Stimulated activated CD4-positive, alpha-beta T cell treated with anti-CD3 and anti-CD28 coated beads, TNF-alpha, amount 100 ng/mL, for 24 hours (primary cell): ENCODE measurements at places on chromosomes 2 and 18.
A peak's percentile ranks its signal among the peaks of the same experiment; 100 is the strongest.

DNA sequence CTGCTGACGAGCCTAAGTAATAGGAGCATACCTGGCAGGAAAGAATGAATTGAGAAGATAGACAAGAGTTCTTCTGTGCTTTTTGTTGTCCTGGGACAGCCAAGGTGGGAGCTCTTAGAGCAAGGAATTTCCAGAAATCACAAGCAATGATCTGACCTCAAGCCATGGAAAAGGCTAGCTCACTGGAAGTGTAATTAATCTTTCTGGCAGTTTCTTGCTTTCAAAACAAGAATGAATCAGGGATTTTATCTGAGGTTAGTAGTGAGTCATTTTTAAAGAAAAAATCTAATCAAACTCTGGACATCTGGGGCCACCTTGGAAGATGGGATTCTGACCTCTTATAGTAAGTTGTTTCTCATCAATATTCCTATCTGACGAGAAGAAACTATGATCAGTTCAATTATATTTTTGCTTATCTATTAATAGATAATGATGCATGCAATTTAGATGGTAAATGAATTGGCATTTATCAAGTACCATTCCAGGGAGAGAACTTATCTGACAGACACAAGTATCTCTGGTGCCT lies 98.0 kb downstream of the ADCYAP1 start:
- DNase-seq = no peak

- DNase-seq = no peak
Observed at GRCh38 chr18:30457156-30457555, 585.4 kb downstream of the DSC3 start.

- DNase-seq = no peak
Observed at GRCh38 chr2:196244966-196245365, 73.6 kb upstream of the STK17B start.

GRCh38 chr2:10211844-10212422 lies 89.4 kb downstream of the RRM2 start:
- DNase-seq = no peak

DNA sequence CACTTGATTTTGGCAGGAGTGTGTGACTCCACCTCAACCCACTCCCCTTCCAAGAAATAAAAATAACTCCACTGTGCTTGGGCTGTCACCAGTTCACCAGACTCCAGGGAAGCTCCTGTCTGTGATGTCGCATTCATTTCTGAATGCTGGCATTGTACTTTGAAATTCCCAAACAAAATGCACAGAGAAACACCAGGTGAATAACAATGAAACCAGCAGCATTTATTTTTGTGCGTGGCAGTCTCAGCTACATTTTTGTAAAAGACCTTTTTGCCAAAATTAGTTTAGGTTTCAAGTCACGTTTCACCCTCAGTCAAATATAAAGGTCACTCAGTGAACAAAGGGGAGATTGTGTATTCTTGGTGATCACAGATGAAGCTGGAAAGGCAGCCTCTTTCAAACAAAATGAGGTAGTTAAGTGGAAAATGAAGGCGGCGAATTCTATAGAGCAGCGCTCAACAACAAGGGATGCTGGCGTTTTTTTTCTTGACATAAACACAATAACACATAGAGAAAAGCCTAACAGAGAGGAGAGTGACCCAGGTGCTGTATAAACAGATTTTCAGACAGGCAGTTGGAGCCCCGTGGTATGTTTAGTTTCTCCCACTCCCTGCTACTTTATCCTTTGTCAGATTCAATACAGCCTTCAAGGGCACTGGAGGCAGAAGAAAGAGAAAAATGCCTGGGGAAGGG lies 210.3 kb upstream of the GCFC2 start:
- DNase-seq = no peak

- peak; percentile 52 for DNase-seq
Observed at GRCh38 chr2:118881490-118882129, 34.2 kb upstream of the EN1 start.

GRCh38 chr2:224413381-224413780 lies 11.5 kb upstream of the FAM124B start:
- DNase-seq = no peak

DNA sequence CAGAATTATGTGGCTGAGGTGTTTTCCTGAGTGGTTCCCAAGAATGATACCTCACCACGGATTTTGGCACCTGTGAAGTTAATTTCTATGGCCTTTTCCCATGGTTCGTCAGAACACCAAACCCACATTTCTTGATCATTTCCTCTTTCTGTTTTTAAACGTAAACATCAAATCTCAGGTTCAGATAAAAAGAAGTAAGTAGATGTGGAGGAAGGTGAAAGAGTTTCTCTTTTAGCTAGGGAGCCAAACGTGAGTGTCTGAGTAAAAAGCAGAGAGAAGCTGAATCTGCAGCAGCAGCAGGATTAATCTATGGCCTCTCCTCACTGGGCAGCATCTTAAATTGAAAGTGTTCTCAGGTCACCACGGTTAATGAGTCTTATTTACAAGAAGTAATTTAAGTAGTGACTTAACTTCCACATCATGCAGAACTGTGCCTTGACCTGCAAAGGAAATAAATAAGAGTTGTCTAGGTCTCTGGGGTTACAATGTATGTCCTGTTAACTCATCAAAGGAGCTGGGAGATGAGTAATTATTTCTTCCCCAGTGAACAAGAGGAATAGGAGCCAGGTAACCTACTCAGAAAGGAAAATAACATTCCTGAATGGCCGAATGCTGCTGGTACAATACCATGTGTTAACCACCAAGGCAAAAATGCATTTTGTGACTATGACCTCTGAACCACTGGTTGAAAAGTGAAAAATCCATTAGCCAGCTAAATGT lies 139.6 kb upstream of the NETO1 start:
- no peak for DNase-seq

- DNase-seq = no peak
Observed at GRCh38 chr2:20113986-20114938, 62.8 kb upstream of the LAPTM4A start.

DNA sequence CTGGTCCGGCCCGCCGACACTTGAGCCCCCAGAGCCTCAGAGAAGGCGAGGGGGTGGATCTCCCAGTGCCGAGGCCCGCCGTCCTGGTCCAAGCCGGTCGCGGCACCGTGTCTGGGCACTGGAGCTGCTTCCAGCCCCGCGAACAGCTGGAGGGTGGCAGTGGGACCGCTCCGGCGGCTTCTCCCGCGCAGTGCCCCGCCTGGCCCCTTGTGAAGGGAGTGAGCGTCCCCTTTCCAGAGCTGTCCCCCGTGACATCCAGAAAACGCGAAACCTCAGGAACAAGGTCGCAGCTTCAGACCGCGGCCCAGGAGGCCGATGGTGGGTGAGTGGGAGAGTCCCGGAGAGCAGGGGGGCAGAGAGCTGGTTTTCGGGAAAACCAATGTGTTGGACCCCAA lies 579 bp upstream of the EMX1 start:
- no peak for DNase-seq

- DNase-seq = no peak
Observed at GRCh38 chr18:54926593-54927325, 32.5 kb downstream of the CCDC68 start.

- no peak for DNase-seq
Observed at GRCh38 chr2:240593026-240593702, 6.6 kb downstream of the CAPN10 start.

GRCh38 chr2:61425605-61426155 lies 45.2 kb downstream of the USP34 start:
- no peak for DNase-seq

GRCh38 chr2:200363279-200363678 lies 56.8 kb downstream of the SPATS2L start:
- DNase-seq = no peak

- no peak for DNase-seq
Observed at GRCh38 chr18:51226587-51227350, 29.3 kb upstream of the MEX3C start.

- no peak for DNase-seq
Observed at GRCh38 chr2:114192362-114192761, 250.1 kb upstream of the DPP10 start.

GRCh38 chr2:234448506-234449184 lies 48.2 kb downstream of the ARL4C start:
- no peak for DNase-seq

DNA sequence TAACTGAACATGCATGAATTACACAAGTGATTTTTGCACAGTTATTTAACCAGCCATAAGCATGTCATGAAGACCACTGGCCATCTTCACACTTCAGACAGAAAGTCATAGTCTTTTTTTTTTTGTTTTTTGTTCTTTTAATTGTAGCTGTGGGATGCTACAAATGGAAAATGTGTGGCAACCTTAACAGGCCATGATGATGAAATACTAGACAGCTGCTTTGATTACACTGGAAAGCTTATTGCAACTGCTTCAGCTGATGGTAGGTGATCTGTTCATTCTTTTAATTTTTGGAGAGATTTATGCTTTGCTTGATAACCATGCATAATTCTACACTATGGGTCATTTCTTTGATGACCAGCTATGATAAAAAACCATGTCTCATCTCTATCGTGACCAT lies 35.6 kb downstream of the DAW1 start:
- DNase-seq = no peak

DNA sequence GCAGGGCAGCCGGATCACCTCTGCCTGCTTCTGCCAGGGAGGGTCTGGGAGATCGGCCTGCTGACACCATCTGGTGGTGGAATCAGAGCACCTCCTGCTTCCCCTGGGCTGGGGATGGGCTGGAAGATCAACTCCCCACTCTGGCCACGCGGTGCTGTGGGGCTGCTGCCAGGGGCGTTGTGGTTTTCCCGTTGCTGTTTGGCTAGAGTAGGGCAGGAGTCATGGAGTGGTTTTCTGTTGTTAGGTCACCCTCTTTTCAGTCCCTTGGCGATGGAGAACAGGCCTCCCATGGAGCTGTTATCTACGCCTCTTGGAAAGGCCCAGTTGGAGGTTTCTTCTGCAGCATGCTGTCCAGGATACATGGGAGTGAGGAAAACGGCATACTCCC lies 15.2 kb downstream of the BCL2L11 start:
- no peak for DNase-seq

- DNase-seq = no peak
Observed at GRCh38 chr2:172607379-172607928, 51.6 kb downstream of the PDK1 start.

DNA sequence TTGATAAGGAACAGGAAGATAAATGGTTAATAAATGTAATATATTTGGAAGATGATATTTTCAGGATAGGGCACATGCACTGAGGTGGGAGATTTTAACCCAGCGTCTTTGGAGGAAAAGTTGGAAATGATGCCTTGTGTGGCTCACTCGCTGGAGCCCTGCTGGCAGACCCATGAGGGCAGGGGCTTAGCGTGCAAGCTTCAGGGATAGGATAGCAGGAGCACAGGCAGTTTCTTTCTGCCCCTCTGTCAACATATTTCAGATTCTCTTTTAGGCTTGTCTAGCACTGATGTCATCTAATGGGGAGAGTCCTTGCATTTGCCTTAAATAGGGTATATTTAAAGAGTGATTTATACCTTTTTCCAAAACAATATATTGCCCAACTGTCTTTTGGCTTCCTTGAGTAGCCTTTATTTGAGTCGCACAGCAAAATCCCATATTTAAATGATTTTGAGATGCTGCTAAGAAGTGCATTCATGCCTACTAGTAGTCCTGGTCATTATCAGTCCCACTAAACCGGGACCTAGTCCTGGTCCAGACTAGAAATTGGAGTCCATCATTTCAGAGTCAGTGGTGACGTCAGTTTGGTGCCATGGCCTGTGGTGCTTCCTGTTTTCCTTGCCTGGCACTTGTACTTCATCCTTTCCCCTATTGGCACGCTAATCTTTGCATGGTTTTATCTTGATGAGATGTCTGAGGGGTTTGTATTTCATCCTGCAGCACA lies 45.8 kb downstream of the SH3RF3 start:
- DNase-seq = no peak

DNA sequence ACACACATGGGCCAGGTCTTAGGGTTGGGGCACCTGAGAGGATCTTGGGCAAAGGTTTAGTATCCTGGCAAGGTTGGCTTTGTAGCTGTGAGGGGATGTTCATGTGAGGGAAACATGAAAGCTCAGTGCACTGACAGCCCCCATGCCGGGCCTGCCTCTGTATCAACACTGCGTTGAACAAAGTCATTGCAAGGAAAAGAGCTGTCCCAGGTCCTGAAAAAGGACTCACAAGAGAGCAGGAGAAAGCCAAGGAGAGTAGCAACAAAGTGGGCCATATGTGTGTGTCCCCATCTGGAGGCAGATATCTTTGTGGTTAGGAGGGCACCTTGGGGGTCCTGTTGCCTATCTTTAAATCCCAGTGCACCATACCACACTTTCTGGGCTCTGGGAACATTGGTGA lies 237.8 kb upstream of the THSD7B start:
- DNase-seq = no peak

DNA sequence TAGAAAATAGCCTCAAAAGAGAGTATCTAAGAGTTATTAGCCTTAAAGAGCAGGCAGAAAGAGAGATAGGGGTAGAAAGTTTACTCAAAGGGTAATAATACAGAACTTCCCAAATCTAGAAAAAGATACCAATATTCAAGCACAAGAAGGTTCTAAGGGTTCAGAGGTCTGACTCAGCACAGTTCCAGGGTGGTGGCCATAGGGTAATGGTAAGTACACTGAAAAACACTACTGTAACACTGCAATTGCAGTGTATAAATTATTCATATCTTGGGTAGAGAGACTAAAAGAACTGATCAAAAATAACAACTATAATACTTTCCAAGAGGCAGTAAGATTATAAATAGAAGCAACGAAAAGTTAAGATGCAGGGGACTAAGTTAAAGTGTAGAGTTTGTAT lies 115.2 kb downstream of the ROCK1 start:
- DNase-seq = no peak

- no peak for DNase-seq
Observed at GRCh38 chr2:156908825-156909224, 348.7 kb upstream of the GALNT5 start.

- no peak for DNase-seq
Observed at GRCh38 chr2:187995556-187995955, 296.1 kb upstream of the GULP1 start.

- no peak for DNase-seq
Observed at GRCh38 chr18:5943514-5943913, 48.2 kb upstream of the TMEM200C start.

DNA sequence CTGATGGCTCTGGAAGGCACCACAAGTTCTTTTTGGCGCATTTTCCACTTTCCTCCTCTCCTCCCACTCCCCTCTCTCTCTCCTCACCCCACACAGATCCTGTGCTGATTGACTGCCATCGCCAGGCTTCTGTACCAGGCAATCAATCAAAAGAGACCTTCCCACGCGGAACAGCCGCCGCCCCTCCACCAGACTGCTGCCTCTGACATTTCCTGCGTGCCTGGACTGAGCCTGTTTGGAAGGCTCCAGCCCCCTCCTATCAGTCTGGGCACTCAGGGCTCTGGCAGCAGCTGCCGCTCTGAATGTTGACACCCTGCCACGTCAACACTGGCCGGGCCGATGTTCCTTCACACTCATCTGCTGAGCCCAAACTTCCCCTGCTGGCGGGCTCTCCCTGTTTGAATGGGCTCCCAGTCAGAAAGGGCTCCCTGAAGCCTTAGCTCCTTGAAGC lies 467.7 kb downstream of the EPHA4 start:
- DNase-seq = no peak

DNA sequence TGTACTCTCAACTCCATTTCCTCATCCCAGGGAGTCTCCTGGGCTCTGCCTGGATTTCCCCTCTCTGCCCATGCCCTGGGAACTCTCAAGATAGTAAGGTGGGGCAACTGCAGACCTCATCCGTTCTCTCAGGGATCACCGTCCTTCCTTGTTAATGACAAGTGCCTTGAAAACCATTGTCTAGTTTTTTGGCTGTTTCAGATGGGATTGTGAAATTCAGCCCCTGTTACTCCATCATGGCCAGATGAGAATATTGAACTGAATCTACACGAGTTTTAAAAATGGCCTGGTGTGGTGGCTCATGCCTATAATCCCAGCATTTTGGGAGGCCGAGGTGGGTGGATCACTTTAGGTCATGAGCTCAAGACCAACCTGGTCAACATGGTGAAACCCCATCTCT lies 665 bp upstream of the HRH4 start:
- no peak for DNase-seq
